ENCODE measurements at places on chromosomes 3 and 15. TPM values are rescaled to one million over a fixed set of nuclear protein-coding genes. Genes with fewer than 3 reads are reported as not detected.

DNA sequence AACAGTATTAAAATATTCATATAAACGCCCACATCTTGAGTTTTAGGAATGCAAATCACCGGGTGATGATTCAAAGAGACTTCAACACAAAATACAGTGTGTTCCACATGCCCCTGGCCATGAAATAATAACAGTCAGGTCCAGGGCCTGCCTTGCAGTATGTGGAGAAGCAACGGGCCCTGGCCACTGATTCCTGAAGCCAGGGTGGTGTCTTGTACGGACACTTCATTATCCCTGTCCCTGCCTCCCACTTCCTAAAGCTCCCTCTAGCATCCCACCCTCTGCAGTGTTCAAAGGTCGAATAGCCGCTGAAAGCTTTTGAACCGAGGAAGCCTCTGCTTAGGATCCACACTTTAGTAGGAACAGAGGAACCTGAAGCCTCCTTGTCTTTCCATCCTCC, 50.4 kb upstream of the PCSK6 start:
- no peak for DNase-seq

The GOLGA8T gene
- 0.54 TPM for total RNA-seq

The GCHFR gene
- 44.2 TPM for total RNA-seq

- DNase-seq, result no peak
These were observed 158.0 kb downstream of the CTNNB1 start for GRCh38 chr3:41357271-41357670.

The TMEM42 gene
- total RNA-seq, result 9.0 TPM

The SLC35G2 gene
- total RNA-seq, result 8.8 TPM

The POPDC2 gene
- not detected for total RNA-seq

- DNase-seq, result no peak
These were observed 2.2 kb downstream of the VPS8 start for GRCh38 chr3:184814214-184814613.

The PLSCR5 gene
- total RNA-seq, result not detected

- DNase-seq, result no peak
These were observed 53.1 kb downstream of the SPSB4 start for GRCh38 chr3:141104151-141104821.

- DNase-seq, result no peak
These were observed 3.4 kb downstream of the PDZRN3 start for GRCh38 chr3:73621388-73621787.

DNA sequence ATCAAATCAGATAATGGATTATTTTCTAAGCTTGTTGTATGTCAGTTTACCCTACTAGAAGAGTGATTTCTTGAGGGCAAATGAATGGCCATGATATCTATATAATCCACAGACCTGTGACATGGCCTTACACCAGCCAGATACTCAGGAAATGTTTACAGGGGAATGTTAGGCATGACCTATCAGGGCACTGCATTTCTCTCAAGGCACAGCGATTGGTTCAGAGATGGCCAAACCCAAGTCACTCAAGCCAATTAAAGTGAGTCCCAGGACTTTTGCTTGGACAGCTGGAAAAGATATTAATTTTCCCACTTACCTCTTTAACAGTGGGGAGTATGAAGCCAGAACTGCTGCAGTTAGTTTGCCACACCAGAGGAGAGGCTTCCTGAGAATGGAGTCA, 28.7 kb upstream of the GATA2 start:
- no peak for DNase-seq

The TGM5 gene
- not detected for total RNA-seq

GRCh38 chr3:124467980-124468902, 262.0 kb upstream of the UMPS start:
- DNase-seq, result peak; percentile 76

- no peak for DNase-seq
These were observed 19.0 kb downstream of the APBA2 start for GRCh38 chr15:28904541-28905315.

- DNase-seq, result peak; percentile 34
These were observed 94.7 kb downstream of the LINGO1 start for GRCh38 chr15:77538027-77538451.

DNA sequence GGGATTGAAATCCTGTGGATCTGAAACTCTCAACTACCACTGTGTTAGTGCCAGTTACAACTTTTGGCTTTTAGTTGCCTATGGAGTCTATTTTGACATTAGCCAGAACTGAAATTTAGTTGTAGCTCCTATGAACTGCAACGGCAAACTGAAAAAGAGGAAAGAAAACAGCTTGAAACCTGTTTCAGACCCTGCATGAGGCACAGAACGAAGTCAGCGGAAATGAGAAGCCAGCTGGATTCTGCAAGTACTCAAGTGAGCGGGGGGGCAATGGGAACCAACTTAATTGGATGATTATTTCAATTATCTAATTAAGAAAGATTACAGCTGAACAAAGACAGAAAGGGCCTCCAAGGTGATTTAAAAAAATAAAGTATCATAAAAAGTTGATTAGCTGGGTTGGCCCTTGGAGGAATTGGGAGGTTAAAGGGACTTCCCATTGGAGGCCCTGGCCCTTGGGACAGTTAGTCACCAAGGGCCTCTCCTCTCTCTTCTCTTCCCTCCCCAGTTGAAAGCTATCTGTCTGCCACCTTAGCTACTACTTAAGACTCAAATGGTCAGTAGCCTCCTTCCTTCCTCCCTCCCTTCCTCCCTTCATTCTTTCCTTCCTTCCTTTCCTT, 352.1 kb downstream of the SHQ1 start:
- no peak for DNase-seq
